ENCODE measurements at places on chromosomes 6 and 20.

DNA sequence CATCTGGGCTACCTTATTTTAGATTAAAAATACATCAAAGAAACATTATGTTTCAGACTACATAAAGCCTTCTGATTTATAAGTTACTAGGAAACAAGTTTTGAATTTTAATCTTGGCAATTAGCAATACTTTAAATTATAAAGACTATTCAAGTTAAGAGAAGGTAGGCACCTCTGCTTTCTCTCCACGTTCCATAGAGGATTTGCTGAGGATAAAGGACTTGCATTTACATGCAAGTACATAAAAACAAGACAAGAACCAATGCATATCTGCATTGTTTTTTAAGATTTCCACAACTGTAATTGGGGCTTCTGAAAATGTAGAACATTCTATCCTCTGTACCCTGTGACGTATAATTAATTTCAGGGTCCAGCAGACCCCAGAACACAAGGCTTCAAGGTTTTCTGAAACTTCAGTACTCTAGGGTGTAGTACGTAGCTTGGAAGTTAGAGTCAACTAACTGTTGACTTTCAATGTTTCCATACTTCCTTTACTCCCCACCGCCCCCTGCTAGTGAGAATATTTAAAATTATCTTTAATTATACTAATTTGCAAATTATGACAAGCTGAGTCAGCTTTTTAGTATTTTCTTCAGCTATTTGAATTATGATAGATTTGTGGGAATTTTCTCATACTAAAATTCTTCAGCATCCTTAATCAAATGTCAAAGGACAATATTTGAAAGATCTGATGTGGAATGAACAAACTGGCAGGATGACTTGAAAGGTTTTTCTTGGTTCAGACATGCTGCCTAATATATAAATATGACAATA lies 82.8 kb downstream of the PKIB start:
- no peak for DNase-seq

- DNase-seq: no peak
Measured at GRCh38 chr6:11236076-11236750, 3.7 kb upstream of the NEDD9 start.

DNA sequence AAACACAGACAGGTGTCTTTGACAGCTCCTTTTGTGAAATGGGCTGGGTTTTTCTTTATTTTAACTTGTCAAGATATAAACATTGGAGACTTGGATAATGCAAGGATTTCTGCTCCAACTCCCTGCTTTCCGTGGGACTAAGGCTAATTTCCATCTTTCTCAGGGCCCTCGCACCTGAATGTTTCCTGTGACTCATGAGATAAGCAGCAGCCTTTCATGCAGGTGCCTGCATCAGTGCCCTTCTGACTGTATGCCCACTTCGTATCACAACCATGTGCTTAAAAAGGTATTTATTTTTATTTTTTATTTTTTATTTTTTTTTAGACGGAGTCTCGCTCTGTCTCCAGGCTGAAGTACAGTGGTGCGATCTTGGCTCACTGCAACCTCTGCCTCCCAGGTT lies 736.1 kb downstream of the DOK5 start:
- DNase-seq: no peak

- DNase-seq: no peak
Measured at GRCh38 chr20:10584371-10584770, 89.4 kb downstream of the JAG1 start.

- DNase-seq: no peak
Measured at GRCh38 chr6:145904868-145905267, 59.3 kb downstream of the SHPRH start.

DNA sequence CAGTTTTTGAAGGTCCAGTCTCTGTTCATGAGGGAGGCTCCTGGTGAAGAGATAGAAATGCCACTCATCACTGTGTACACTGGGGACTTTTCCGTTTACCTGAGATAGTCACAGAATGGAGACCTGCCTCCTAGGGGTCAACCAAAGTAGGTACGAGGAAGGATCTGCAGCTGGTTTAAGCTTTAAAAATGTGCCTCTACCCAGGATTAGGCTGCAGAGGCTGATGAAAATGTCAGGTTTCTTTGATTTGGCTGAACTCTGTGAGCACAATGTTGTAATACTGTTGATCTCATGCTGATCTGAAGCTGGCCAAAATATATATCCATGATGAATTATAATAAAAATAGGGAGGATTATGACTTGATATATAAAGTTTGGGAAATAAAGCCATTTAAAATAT lies 182.7 kb downstream of the ADAT2 start:
- DNase-seq: no peak

GRCh38 chr6:123829302-123829953 lies 25.8 kb downstream of the NKAIN2 start:
- DNase-seq: no peak
